Stimulated activated CD4-positive, alpha-beta T cell treated with anti-CD3 and anti-CD28 coated beads, Interleukin-15, amount 100 ng/mL, for 48 hours (primary cell): ENCODE measurements at places on chromosomes 12 and 14.

GRCh38 chr14:75969891-75970290 lies 11.9 kb downstream of the TGFB3 start:
- DNase-seq: no peak

DNA sequence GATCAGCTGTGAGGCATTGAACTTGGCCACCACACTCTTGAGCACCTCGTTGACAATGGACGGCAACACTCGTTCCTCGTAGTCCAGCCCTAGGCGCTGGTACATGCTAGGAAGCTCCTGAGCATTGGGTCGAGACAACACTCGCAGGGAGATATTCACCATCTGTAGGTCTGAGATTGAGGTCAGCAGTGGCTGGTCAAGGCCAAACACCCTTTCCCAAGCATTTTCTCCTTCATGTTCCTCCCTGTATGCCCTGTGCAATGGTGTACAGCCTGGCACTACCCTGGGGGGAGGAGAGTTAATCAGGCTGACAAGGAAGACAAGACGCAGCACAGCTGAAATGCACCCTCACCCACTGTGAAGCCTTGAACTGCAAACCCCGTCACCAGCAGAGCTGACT lies 2.0 kb downstream of the PHB2 start:
- no peak for DNase-seq

DNA sequence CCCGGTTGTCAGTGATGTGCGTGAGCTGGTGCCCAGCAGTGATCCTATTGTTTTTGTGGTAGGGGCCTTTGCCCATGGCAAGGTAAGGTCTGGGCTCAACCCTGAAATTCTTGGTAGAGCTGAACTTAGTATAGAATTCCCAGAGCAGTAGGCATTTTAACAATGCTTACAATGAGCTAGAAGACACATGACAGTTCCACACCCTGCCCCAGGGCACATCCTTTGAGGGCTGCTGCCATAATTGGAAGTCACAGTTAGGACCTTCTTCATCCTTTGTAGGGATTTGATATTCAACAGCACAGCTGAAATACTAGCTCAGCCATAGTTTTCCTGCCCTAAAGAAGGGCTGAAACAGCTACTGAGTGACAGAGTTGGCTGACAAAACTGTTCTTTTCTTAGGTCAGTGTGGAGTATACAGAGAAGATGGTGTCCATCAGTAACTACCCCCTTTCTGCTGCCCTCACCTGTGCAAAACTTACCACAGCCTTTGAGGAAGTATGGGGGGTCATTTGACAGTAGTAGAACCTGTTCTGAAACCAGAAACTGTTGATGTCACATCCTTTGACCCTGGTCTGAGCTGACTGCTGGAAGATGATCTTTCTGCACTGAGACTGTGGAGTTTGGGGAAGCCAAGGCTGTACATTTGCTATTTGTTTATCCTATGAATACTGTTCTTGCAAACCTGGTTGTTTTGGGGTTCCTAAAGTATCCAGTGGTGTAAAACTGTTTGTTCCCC lies 4.8 kb downstream of the EMG1 start:
- DNase-seq: no peak

DNA sequence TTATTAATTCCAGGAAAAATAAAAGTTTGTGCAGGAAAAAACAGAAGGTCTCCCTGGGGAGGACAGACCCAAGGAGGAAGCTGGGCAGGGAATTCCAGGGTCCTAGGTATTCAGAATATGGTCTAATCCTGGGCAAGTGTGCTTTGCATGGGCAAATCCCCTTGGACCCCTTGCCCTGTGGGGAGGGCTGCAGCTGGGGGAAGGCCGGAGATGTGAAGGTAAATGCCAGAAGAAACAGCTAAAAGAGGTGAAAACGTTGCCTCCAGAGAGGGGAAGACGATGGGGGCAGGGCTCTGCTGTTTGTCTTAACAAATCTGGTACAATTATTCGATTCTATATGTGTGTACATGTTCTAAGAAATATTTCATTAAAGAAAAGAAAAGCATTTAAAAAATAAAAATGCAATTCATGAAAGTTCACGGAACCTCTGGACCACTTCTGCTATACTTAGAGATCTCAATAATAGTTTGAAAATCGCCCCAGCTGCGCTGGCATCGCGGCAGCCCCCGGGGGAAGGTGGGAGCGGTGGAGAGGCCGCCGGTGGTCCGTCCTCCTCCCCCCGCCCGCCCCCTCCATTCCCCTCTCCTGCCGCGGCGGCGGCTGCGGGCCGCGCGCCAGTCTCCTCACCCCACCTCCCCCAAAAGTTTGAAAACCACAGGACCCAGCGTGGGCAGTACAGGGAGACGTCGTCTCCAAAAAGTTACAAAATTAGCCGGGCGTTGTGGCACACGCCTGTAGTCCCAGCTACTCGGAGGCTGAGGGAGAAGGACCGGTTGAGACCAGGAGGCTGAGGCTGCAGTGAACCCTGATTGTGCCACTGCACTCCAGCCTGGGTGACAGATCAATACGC lies 1.5 kb upstream of the PRPF40B start:
- no peak for DNase-seq

GRCh38 chr14:103729496-103730448 lies 14.2 kb downstream of the ZFYVE21 start:
- no peak for DNase-seq

GRCh38 chr12:42144158-42144407 lies 591 bp downstream of the GXYLT1 start:
- DNase-seq: no peak
